Smooth muscle cell of bladder (primary cell): ENCODE measurements at places on chromosomes 2 and 18. TPM values are rescaled to one million over a fixed set of nuclear protein-coding genes. Genes with fewer than 3 reads are reported as not detected.

The CENPA gene
- total RNA-seq = 1.00 and 1.5 TPM in 2 replicates

The PKDCC gene
- 58.7 and 68.1 TPM in 2 replicates for total RNA-seq

The IL1RL1 gene
- total RNA-seq = 0.14 and 0.18 TPM in 2 replicates

The RNF125 gene
- total RNA-seq = 0.28 TPM in 2 replicates

The ALK gene
- total RNA-seq = under 0.01 TPM in 2 replicates

The ST6GAL2 gene
- total RNA-seq = under 0.01 and 1.1 TPM in 2 replicates

The EFHD1 gene
- not detected in 2 replicates for total RNA-seq

The PCARE gene
- total RNA-seq = under 0.01 TPM in 1 of 2 replicates, not detected in the other

The CABLES1 gene
- total RNA-seq = 9.4 and 17.5 TPM in 2 replicates

The ALLC gene
- total RNA-seq = not detected in 2 replicates

The RESP18 gene
- total RNA-seq = not detected in 2 replicates

The REL gene
- total RNA-seq = 1.7 and 2.7 TPM in 2 replicates

The AQP12A gene
- not detected in 2 replicates for total RNA-seq

The LYPD6 gene
- 0.18 and 0.57 TPM in 2 replicates for total RNA-seq
